Naive thymus-derived CD8-positive, alpha-beta T cell (primary cell): ENCODE measurements at places on chromosomes 6 and 20. TPM values are rescaled to one million over a fixed set of nuclear protein-coding genes. Genes with fewer than 3 reads are reported as not detected.
A peak's percentile ranks its signal among the peaks of the same experiment; 100 is the strongest.

The EGFL8 gene
- 29.3 TPM for total RNA-seq

The DNAJC5 gene
- total RNA-seq: 51.8 TPM

The OR2H1 gene
- not detected for total RNA-seq

- no peak for DNase-seq
These were observed 6.5 kb upstream of the HCRTR2 start for GRCh38 chr6:55167860-55168259.

The LINC00237 gene
- total RNA-seq: not detected

The KCNQ5 gene
- total RNA-seq: 9.4 TPM

DNA sequence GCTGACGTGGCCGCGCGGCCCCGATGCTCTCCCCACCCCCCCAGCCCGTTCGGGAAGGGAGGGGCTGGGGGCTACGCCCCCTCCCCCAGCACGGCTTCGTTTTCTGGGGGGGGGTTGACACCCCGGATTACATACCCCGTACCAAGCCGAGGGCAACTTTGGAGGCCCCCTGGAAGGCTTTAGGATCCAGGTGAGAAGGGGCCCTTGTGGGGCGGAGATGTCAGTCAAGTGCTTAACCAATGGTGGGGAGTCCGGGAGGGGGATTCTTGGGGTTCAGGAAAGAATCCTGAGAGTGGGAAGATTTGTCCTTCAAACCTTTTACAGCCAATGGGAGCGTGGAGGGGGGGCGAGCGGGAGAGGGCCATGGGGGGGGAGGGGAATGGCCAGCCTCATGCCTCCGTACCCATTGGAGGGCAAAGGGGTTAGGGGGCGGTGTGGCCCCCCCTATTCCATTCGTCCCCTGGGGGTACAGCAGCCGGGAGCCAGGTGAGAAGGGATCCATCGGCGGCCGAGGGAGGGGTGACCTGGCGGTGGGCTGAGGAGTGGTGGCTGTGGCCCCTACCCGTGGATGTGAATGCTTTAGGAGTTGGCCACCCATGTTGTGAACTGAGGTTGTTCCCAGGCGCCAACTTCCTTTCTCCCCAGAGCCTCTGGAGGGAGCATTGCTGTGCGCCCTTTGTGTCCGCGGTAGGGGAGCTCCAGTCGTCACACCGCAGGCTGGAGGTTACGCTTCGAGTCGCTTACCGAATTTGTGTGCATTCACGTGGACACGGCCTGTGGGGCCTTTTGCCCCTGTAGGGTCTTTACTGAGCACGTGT lies 682 bp downstream of the BRD2 start:
- DNase-seq: peak; percentile 75

DNA sequence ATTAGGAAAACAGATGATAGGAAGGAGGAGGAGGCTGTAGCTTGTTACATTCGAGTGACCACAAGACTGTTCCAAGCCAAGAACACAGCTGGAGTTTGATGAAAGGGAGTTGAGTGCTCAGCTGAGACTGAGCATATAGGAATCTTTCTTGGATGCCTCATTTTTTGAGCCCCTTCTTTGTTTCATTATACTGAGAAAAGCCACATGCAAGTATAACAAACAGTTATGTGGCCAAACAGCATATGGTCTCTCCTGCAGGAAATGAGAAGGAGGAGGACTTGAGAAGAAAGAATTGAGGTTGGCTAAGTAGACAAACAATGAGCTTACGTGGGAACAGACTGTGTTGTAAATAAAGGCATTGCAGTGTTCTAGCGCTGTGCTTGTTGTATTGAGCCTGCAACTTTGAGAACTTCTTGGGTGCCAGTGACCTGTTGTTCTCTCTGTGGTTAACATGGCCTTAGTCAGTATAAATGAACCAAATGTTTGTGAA lies 78.3 kb downstream of the AKAP7 start:
- no peak for DNase-seq

DNA sequence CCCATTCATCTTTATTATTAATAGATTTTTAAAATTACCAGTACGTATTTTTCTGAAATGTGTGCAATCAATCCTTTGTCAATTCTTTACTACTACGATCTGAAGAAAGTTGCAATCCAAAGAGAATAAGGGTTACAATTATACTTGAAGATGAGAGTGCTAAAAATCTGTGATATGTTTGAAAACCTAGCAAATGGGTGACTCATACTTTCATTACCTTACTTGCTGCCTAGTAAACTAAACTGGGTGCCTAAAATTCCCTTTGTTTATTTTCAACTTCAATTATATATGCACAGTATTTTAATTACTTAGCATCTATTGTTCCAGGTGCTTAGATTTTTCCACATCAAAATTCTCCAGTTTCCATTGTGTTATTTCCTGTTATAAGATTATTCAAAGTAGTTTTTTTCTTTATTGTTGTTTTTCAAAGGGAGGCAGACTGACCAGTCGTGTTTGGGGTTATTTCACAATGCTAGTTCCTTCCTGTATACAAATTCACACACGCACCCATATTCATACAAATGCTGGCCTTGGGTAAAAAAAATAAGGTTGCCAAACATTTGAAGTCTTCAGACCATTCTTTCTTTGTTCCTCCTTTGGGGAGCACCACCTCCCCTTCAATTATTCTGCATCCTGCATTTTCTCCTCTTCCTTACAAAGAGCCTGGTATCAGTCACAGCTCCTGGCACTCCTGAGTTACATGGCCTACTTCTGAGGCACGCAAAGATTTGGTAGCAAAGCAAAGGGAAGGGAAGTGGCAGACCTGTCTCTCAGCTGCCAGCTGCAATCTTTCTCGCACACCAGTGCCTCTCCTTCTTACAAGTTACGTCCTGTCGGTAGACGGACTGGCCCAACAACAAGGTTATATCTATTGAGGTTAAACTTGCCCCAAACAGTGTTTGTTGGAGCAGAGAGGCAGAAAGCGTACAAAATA lies 16.2 kb upstream of the FAM135A start:
- DNase-seq: no peak

GRCh38 chr6:21596145-21596948 lies 2.8 kb downstream of the SOX4 start:
- DNase-seq: peak; percentile 7

The STMND1 gene
- total RNA-seq: not detected

DNA sequence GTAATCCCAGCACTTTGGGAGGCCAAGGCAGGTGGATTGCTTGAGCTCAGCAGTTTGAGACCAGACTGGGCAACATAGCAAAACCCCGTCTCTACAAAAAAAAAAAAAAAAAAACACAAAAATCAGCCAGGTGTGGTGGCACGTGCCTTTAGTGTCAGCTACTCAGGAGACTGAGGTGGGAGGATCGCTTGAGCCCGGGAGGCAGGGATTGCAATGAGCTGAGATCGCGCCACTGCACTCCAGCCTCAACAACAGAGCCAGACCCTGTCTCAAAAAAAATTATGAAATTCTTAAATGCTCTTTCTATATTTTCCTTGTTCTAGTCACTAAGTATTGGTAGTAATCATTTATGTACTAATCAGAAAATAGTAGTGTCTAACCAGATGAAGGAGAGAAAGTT lies 30.6 kb downstream of the SYTL3 start:
- DNase-seq: no peak

The C20orf202 gene
- 0.68 TPM for total RNA-seq

The RAET1L gene
- total RNA-seq: not detected

GRCh38 chr20:60518022-60518421 lies 559.8 kb downstream of the CDH26 start:
- DNase-seq: no peak

The BANF2 gene
- total RNA-seq: not detected

DNA sequence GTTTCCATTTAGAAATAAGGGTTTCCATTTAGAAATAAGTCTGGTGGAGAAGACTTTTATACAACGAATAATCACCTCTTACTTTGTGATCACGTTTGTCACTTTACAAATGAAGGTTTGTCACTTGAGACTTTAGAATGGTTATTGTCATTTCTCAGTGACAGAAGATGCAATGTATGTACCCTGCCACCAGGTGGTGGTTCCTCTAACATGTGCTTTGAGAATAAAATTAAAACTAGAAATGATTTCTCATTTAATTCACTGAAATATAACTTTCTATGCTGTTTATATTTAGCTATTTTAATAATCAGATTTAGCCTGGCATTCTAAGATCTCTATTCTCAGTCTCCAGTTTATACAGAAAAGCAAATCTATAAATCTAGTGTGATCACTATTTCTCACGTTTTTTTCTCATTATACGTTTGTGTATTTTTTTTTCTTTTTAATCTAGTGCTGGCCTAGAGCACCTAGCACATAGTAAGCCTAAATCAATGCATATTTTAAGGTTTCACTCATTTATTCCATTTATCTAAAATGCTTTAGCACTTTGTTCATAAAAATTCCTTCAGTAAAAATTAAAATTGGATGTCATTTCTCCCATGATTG lies 57.4 kb upstream of the TFAP2D start:
- no peak for DNase-seq

The OLIG3 gene
- total RNA-seq: not detected

The IER3 gene
- total RNA-seq: 16.0 TPM

DNA sequence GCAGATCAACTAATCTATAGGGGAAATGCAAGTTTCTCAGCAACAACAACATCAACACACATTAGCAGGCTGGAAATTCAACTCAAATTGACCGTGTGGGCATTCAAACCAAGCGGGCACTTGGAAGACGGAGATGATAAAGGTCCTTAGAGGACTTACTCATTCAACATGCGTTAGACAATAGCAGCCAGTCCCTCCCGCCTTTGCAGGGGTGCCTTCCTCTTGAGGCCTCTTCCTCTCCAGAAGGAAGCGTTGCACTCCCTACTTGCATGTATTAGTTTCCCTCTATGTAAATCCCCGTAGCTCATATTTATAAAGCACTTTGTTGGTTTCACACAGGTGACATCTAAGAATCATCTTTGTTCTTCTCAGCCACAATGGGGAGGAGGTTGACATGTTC lies 300.8 kb upstream of the STXBP5 start:
- no peak for DNase-seq

GRCh38 chr20:6440443-6440799 lies 317.6 kb upstream of the FERMT1 start:
- DNase-seq: no peak

GRCh38 chr20:609371-609964 lies 641 bp downstream of the TCF15 start:
- DNase-seq: no peak

DNA sequence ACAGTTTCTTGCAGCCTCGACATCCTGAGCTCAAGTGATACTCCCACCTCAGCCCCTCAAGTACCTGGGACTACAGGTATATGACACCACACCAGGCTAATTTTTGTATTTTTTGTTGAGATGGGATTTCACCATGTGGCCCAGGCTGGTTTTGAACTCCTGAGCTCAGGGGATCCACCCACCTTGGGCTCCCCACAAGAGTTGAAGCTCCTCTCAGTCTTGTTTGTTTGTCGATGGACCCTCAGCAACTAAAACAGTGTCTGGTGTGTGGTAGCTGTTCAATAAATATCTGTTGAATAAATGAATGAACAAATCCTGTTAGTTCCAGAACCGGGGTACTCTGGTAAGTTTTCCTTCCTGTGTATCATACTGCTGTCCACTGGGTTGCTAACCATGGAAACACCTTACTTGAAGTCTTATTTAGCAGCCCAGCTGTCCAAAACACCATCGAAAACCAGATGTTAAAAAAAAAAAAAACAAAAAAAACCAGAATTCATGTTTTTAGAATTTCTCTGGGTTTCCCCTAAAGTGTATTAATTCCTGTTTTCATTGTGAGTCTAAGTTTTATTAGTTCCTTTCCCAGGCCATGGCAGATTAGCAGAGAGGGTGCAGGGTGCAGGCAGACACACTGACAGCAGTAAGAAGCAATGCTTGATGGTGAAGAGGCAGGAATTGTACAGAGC lies 7.8 kb upstream of the EZR start:
- no peak for DNase-seq

- no peak for DNase-seq
These were observed 69.6 kb upstream of the TULP1 start for GRCh38 chr6:35582315-35582714.

DNA sequence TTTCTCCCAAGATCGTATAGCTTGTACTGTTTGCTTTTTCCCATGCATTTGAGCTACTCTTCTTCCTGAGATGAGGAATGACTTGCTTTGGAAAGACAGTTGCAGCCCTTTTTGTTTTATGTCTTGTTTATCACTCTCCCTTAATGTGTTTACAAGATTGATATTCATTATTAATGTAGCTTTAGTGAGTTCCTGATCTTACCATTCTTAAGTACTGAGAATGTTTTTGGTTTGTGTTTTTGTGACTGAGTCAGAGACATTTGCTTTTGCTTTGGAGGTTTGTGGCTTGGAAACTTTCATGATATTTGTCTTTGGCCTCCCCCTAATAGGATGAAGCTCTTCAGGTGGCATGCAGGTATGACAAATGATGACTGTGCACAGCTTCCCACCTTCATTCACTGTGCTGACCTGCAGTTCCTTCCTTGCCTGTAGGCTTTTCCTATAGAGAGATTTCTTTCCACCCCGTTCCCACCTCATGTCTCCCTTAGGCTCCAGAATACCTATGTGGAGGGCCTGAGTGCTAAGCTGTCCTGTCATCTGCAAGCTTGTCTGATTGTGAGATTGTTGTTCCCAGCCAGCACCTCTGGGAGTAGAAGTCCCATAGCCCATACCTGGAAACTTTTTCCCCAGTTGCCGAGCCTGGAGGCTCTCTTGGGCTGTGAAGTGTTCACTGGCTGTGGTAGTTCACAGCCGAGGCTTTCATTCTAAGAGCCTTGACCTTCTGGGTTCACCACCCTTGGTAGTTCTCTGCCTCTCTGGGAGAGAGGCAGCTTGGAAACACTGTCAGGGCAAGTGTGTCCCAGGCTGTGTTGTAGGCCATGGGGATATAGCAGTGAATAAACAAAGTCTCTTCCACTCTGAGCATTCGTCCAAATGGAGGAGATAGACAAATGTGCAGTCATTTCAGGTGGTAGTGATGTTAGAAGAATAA lies 27.1 kb downstream of the CDS2 start:
- DNase-seq: no peak

DNA sequence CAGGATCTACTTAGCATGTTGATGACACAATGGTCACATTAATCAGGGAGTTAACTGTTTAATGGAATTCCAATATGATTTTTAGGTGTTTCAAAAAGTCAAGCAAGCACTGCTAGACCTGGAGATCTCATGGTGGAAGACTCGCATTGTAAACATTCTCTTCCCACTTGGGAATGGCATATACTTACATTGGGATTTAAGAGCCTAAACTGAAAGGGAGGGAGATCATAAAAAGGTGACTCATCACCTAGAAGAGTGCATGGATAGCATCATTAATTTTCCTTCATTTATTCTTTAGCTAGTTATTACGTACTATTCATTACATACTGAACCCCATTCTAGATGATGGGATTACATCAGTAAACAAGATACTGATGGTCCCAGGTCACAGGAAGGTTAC lies 185.4 kb downstream of the TASP1 start:
- DNase-seq: no peak
